Dermis microvascular lymphatic vessel endothelial cell (primary cell): ENCODE measurements at places on chromosomes 4 and X. TPM values are rescaled to one million over a fixed set of nuclear protein-coding genes. Genes with fewer than 3 reads are reported as not detected.

DNA sequence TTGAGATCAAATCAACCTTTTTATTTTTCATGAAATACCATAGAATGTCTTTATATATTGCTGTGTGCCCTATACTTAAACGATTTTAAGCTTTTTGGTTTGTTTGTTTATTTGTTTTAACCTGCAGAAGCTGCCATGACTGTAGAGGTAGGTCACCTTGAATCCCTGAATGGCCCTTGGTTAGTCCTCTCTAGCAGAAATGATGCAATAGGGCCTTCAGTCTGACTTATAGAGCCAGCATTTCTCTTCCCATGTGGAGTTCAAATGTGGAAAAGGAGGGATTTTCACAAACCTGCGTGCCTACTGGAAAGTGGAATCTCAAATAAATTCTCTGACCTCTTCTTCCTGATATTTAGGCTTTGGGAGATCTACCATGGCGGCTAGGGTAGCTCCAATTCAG is 327.9 kb downstream of the MAPK10 start:
- DNase-seq = no peak

GRCh38 chrX:28582511-28582910 is 4.7 kb upstream of the IL1RAPL1 start:
- DNase-seq = no peak

Gene OPRPN
- total RNA-seq = not detected in 2 replicates

Gene IL1RAPL2
- 0.13 TPM in 1 of 2 replicates, not detected in the other for total RNA-seq

Gene APOO
- total RNA-seq = 5.6 and 5.9 TPM in 2 replicates
